ENCODE measurements at places on chromosomes 6 and 20. TPM values are rescaled to one million over a fixed set of nuclear protein-coding genes. Genes with fewer than 3 reads are reported as not detected.

DNA sequence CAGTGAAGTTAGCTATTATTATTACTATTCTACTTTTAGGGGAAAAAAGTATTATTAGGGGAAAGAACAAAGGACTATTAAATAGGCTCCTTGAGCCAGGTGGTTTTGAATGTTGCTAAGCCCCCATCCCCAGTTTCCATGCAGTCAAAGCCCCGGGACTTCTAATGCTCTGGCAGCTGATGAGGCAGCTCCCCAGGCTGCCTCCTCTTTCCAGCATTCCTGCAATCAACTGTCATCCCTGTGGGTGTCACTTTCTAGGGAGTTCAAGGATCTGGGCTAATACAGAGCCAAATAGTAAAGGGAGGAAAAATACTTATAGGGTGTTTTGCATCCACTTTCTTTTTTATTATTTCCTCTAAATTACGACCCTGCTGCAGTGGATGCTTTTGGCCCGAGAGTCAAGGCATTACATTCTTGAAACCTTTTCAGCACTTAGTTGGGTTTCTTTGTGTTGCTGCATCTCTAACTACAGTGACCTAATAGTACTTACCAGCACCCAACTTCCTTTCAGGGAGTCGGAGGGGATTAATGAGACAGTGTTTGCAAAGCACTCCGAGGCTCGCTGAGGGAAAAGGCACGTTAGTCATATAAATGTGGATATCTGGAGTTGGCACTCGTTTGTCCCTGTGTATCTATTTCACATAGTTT is 303.9 kb upstream of the MAP3K7 start:
- DNase-seq = no peak

DNA sequence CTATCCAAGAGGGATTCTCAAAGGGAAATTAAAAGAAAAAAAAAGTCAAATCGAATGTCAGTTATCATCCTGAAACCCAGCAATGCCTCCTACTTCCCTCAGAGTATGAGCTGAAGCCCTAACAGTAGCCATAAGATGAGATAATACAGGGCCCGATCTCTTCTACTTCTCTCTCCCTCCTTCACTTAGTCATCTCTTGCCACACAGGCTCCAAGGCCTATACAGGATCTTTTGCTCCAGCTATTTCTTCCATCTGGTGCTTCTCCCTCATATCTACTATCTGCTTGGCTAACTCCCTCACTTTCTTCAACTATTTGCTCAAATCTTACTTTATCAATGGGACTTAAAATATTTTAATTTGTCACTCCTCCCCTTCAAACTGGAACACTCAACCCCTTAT is 215.3 kb downstream of the RNGTT start:
- no peak for DNase-seq

DNA sequence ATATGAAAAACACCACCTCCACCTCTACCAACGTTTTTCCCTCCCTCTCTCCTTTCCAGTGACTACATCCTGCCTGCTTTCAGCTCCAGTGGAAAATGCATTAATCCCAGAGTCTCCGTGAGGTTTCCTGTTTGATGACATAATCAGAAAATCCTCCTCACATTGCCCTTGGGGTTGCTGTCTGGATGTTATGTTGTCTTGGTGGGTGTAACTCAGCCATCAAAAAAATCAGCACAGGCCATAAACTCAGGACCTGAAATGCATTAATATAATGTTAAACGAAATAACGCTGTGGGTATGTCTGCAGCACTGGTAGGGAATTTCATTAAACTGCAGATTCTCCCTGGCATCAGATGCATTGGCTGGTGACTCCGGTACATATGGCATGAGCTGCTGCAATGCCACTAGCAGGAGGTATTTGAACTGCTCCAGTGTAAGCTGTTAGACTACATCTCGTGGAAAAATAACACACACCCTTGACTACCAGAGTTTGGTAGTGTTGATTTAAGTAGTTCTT is 297.8 kb downstream of the PRL start:
- DNase-seq = no peak

Gene ASIP
- not detected for total RNA-seq

Gene TBC1D7
- total RNA-seq = 19.1 TPM
